T-cell (primary cell): ENCODE measurements at places on chromosomes 13 and 19. TPM values are rescaled to one million over a fixed set of nuclear protein-coding genes. Genes with fewer than 3 reads are reported as not detected.

DENND1C gene
- total RNA-seq, result 130 TPM

DNA sequence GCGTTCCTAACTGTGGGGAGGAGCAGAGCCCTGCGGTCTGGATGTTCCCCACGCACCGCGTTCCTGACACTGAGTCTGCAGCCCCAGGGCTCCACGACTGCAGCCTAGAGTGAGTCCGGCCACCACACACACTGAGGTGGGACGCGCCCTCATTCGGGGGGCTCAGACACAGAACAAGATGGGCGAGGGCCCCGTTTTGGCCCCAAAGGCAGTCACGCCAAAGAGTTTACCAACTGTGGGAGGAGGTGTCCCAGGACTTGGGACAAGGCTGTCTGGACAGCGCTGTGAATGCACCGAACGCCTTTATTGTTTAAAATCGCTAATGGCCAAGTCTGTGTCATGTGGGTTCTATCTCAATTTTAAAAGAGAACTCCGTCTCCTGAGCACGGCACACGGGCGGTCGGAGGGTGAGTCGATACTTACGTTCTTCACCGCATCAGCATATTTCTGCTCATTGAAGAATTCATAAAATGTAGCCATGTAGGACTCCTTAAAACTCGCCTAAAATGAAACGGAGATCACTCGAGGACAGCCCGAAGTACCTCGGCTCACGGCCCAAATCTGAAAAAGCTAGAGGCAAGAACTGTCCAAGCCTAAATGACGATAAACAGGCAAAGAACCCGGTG is 35.2 kb upstream of the C13orf46 start:
- no peak for DNase-seq

- no peak for DNase-seq
Measured at GRCh38 chr19:16285769-16286498, 38.7 kb upstream of the KLF2 start.

GRCh38 chr13:29479716-29480492 is 115.6 kb downstream of the SLC7A1 start:
- DNase-seq, result no peak

FPR1 gene
- total RNA-seq, result not detected

ZNF264 gene
- 39.2 TPM for total RNA-seq

- no peak for DNase-seq
Measured at GRCh38 chr19:16293118-16294091, 31.2 kb upstream of the KLF2 start.

DNA sequence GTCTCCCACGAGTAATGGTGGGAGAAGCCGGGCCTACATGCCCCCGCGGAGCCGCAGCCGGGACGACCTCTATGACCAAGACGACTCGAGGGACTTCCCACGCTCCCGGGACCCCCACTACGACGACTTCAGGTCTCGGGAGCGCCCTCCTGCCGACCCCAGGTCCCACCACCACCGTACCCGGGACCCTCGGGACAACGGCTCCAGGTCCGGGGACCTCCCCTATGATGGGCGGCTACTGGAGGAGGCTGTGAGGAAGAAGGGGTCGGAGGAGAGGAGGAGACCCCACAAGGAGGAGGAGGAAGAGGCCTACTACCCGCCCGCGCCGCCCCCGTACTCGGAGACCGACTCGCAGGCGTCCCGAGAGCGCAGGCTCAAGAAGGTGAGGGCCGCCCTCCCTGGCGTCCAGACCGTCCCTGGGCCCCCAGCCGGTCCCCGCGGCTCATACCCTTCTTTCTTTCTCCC is 1.4 kb upstream of the USF2 start:
- no peak for DNase-seq

GPR4 gene
- not detected for total RNA-seq

IGFL1 gene
- not detected for total RNA-seq
